ENCODE measurements at places on chromosomes 1 and 21.

GRCh38 chr1:231395076-231395997, 26.8 kb downstream of the EGLN1 start:
- no peak for DNase-seq

DNA sequence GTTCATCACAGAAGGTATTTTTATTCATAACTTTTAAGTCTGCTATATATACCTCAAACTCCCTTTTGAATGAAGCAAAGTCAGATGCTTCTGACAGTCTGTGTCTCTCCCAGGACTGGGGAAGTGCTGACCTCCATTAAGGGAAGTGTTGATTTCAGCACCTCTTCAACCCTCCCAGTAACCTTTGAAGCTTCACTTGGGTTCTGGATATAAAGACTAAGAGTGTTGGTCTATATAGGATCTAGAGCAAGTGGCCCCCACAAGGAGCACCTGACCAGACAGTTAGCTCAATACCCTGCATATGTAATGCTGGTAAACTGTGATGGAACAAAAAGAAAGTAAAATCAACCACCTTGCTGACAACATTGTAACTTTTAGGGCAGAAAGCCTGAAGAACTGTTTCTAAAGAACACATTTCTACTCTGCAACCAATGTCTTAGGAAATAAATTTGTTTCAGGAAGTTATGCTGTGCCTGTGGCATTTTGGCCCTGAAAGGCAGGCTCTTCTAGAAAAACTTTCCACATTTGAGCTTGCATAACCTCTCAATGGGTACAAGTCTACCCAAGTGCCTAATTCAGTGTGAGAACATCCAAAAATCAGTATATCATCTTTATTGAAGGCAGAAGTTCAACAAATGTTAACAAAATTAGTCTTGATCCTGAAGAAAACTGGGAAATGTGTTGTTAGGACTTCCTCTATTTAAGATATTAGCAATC, 865 bp upstream of the PTPN22 start:
- DNase-seq: no peak

GRCh38 chr1:20192364-20192763, 6.0 kb upstream of the PLA2G2C start:
- no peak for DNase-seq

DNA sequence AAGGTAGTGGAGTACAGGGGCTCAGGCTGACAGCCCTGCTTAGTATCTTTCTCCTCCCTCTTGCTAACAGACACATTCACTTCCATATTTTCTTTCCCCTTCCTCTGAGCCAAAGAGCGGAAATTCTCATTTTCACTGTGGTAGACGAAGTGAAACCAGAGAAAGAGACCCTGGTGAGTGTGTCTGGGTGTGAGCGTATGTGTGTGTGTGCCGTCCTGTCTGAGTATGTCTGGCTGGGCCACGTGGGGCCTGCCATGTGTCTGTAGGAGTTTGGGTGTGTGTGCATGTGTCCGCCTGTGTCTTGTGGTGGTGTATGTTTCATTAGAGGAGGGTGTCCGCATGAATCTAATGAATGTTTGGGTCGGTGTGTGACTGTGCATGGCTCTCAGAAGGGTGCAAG, 1.7 kb downstream of the COL8A2 start:
- no peak for DNase-seq

DNA sequence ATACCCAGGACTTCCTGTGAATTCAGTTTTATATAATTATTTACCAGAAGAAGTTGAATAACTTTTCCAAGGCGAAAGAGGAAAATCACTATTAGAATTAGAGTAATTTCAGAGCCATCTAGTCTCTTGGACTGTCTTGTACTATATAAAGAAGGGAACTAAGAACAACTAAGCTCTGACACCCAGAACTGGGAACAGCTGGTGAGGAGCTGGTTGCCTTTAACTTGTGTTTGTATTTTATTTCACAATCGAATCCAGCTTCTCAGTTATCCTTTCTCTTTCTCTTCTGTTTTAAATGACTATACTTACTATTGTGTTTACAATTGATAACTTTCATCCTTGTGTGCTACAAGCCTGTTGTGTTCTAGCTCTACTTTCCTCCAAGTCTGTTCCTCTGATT, 8.4 kb downstream of the SNX27 start:
- DNase-seq: no peak

- no peak for DNase-seq
Measured at GRCh38 chr1:94658221-94658620, 116.7 kb upstream of the F3 start.

DNA sequence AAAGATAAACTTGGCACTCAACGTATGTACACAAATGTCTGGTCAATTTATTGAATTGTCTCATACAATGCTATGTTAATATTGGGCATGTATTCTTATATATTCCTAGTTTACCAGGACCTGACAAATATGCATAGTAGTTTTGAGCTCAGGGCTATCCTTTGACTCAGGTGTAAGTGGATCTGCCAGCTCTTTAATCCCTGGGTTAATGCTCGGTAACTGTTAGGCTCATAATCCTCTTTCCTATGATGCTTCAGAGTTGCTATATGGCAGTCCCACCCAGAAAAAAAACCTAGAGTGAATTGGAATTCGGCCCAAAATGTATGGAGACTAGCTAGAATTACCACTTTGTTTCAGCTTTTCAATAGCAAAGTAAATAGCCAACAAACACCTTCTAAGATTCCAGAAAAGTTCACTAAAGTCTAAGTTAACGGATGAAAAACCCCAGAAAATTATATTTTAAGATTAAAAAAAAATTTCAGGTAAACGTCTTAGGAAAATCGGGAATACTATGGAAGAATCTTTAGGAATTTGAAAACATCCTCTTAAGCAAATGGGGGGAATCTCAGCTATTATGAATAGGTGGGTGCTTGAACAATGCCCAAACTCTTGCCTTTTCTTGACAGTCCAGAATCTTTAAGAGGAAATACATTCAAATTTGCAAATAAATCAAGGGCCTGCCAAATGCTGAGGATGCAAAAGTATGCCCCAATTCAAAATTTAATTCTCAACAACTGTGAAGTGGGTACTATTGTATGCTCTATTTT, 10.9 kb downstream of the H3-3A start:
- DNase-seq: no peak

DNA sequence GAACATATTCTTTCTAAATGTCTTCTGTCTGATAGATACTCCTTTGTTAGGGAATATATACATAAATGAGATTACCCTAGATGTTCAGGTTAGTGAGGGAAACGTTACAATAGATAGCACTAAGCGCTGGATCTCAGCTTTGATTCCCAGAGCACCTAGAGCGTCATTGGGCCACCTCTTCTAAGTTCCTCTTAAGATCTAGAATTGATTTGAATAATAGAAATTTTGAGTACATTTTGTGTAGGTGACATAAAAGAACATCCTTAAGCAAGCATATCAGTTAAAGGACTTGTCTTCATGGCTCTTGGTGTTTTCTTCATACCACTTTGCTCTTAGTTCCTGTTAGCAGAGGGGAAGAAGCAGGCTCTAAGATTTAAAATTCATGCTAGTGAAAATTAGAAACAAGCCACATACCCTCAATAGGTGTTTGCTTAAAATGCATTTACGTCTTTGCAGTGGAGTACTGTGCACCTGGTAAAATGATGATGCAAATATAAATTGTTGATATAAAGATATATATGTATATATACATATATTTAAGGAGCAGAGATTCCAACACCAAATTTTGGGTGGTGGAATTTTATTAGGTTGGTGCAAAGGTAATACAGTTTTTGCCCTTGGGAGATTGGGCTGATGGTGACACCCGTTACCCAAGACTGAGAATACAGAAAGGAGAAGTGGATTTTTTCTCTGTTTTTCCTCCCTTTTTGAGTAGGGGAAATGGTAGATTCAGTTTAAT, 47.1 kb downstream of the DYRK1A start:
- DNase-seq: no peak

GRCh38 chr1:103171041-103171590, 62.8 kb upstream of the COL11A1 start:
- DNase-seq: no peak

DNA sequence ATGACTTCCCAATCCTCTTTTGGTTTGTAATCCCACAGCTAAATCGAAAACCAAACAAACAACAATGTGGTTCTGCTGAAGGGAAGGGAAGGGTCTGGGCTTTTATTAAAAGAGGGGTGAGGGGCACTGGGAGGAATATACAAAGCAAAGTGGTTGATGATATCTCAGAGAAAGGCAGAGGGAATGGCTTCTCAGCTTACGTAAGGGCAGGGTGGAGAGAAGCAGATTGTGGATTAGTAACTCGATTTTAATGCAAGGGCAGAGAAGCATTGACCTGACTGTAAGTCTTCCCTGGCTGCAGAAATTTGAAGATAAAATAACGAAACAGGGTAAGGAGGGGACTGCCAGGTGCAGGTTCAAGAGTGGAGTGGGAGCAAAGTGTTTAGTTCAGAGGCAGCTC, 438.2 kb upstream of the LRRC7 start:
- no peak for DNase-seq

- no peak for DNase-seq
Measured at GRCh38 chr1:95407131-95407885, 173.3 kb downstream of the RWDD3 start.

DNA sequence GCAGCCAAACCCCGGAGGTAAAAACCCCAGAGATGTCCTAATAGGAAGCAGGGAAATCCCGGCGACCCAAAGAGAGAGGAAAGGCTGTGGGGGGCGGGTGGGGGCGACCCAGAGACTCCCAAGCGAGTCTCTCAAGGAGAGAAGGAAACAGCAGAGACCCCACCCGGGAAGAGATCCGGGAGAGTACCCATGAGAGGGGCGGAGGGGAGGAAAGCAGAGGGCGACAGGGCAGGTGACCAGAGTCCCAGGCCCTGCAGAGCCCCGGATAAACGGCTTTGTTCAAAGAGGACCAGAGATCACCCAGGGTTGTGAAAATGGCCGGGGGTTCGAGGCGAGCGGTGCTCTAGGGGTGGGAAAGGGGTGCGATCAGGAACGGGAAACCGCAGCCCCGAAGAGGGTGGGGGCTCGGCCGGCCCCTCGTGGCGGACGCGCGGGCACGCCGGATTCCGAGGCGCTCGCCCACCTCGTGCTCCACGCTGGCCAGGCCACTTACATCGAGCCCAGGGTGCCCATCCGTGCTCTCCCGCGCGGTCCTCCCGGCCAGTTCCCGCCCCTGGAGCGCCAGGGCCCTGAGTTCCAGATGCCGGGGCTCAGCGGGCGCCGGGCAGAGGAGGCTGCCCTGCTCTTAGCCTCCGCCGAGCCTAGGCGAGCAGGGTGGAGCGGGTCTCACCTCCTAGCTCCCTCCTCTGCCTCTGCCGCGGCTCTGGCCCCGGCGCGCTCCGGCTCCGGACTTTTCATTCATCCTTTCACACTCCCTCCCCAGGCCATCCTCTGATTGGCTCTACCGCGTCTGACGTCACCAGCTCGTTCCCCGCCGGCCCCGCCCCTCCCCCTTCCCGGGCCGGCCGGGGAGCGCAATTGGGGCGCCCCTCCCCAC, 52.3 kb downstream of the RHBG start:
- peak; percentile 82 for DNase-seq

DNA sequence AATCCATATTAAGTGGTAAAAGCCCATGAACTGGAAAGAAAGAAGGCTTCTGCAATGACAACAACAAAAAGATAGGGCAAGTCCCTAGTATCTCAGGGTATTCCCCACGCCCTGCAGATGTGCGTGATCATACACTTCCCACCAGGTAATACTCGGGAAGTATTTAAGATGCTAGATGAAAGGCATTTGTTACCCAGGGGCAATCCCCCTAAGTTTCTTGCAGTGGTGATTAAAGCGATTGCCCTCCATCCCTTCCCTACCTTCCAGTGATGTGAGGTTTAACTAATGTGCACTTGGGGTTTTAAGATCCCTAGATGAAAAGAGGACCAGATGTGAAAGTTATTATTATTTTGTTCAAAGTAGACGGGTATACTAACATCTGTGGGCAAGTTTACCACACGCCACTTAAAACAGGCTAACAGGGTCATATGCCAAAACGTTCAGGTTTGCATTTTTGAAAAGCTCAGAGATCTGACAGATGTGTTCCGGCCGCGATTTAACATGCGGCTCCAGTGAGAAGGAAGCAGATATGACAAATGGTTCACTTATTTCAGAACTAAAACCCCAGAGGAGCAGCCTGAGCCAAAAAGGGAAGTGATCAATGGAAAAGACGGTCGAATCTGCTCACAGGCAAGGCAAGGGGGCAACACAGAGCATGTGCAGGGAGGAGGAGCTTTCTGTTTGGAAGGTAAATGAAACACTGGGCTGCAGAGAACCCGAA, 17.4 kb downstream of the TIAM1 start:
- peak; percentile 69 for DNase-seq

- DNase-seq: no peak
Measured at GRCh38 chr1:113652771-113653170, 106.5 kb downstream of the PHTF1 start.

- DNase-seq: no peak
Measured at GRCh38 chr1:22751124-22751531, 40.5 kb downstream of the EPHB2 start.

DNA sequence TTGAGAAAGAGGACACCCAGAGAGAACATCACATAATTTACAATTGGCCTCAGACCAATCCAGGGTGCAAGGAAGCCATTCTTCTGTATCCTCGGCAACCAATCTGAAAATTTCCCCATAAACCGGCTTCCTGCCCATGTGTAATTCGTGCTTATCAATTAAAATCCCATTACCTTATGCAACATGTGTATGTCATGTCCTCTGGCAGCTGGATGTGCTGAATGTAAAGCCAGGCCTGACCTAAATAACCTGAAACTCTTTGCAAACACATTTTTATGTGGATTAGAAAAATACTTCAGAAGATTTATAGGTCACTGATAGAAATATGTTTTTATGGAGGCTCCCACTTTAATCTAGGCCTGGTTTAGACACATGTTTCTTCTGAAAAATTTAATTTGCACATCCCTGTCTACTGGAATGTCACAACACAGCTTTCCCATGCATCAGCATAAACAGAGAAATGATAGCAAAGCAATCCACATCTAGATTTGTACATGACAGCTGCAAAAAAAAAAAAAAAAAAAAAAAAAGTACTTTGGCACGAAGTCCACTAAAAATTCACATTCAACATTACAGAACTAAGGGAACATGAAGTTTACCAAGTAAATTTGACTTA, 69.4 kb upstream of the SAMSN1 start:
- no peak for DNase-seq

DNA sequence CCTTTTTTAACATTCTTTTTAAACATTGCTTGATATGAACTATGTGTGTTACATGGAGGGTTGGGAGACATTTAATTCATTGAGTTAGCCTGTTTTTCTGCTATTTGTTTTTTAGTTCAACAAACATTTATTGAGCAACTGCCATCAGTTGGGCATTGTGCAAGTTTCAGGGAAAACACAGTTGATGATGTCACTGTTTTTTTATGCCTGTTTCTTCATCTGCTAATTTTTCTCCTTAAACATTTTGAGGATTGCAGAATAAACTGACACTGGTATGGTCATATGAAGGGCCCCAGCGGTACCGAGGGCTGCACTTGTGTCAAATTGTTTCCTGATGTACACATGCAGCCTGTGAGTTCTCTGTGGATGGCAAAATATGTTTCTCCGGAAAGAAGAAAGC, 253.0 kb downstream of the FGGY start:
- DNase-seq: no peak

GRCh38 chr1:159054427-159054826, 22.1 kb downstream of the AIM2 start:
- DNase-seq: no peak

All from stimulated activated CD8-positive, alpha-beta memory T cell treated with anti-CD3 and anti-CD28 coated beads, Interleukin-4, amount 100 ng/mL, for 48 hours (primary cell).